Right atrium auricular region (tissue), 2 donors: ENCODE measurements at places on chromosomes 11 and 22. TPM values are rescaled to one million over a fixed set of nuclear protein-coding genes. Genes with fewer than 3 reads are reported as not detected.

DNA sequence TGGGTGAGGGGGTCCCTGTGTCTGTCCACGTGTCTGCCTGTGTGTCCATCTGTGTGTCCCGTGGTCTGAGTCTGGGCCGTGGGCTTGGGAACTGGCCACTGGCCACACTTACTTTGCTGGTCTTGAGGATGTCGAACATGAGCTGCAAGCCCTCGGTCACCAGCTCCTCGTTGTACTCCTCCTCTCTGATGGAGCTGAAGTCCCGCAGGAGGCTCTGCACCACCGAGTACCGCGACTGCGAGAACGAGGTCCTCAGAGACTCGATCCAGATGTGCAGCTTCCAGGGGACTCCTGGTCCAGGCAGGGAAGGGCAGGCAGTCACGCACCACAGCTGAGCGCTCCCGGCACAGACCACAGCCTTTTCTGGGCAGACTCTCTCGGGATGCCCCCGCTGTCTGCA lies 55.4 kb downstream of the NAT10 start:
- no peak for DNase-seq

DNA sequence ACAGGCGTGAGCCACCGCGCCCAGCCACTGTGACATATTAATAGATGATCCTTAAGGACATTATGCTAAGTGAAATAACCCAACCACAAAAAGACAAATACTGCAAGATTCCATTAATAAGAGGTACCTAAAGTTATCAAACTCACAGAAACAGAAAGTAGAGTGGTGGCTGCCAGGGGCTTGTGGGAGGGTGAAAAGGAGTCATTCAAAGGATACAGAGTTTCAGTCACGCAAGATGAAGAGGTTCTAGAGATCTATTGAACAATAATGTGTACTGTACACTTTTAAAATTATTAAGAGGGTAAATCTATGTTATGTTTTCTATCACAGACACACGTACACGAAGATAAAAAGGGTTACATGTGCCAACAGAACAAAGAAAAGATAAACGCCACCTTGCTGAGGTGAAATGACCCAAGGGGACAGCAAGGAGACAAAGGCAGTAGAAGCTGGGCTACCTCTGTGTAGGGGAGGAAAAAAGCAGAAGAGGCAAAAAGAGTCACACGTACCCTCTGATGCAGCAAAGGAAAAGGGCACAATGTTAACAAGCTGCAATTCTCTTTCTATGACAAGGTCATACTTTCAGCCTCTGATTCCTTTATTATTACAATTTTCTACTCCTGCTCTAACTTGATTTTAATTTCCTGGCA lies 65.3 kb downstream of the AMBRA1 start:
- no peak for DNase-seq

The TH gene
- total RNA-seq, result not detected

DNA sequence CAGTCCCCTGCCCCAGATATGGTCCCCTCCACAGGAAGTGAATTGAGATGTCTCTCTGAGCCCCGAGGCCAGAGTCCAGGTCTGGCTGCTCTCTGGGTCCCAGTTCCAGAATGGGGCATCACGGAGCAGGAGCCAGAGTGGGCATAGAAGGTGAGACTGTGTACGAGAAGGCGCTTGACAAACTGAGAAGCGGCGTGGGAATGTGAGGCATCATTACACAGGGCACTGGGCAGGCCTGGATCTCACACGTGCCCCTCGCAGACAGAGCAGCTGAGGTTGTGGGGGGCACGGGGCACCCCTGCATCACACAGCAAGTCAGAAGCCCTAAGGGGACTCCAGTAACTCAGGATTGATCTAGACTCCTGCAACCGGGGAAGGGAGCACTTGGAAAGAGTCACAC lies 9.2 kb downstream of the STARD10 start:
- no peak for DNase-seq

The OR52I1 gene
- total RNA-seq, result not detected

DNA sequence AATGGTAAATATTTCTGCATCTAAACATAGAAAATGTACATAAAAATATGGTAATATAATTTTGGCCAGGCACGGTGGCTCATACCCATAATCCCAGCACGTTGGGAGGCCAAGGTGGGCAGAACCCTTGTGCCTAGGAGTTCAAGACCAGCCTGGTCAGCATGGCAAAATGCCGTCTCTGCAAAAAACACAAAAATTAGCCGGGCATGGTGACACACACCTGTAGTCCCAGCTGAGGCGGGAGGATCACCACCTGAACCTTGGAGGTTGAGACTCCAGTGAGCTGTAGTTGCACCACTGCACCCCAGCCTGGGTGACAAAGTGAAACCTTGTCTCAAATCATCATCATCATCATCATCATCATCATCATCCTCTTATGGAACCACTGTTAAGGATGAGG lies 230.6 kb upstream of the NCAM1 start:
- DNase-seq, result no peak

DNA sequence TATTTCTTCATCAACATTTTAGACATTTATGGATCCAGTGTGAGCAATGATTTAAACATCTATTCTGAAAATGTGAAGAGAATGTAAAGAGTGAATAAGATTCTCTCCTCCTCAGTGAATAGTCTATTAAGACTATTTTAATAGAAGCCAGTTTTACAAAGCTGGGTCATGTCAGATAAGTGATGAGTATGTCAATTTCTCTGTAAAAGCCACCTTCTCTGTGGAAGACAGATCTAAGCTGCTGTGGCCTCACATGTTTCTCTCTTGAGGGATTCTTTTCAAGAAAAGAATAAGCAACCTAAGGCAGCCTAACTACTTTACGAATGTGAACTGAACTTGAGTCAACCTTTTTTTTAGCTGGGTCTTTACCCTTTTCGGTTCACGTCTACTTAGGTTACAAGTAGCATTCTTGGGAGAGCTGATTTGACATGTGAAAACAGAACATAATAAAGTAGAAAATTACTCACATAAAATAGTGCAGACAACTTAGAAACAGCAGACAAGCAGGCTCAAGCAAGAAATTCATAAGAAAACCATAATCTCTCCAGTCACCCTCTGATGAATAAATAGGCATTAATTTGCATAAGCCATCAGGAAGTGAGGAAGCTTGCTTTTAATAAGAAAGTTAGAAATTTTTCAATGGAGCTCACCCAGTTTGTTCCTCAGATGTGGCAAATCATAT lies 9.9 kb downstream of the CTSC start:
- DNase-seq, result no peak

The SOX6 gene
- total RNA-seq, result 14.3 TPM

The APLNR gene
- total RNA-seq, result 6.3 TPM

DNA sequence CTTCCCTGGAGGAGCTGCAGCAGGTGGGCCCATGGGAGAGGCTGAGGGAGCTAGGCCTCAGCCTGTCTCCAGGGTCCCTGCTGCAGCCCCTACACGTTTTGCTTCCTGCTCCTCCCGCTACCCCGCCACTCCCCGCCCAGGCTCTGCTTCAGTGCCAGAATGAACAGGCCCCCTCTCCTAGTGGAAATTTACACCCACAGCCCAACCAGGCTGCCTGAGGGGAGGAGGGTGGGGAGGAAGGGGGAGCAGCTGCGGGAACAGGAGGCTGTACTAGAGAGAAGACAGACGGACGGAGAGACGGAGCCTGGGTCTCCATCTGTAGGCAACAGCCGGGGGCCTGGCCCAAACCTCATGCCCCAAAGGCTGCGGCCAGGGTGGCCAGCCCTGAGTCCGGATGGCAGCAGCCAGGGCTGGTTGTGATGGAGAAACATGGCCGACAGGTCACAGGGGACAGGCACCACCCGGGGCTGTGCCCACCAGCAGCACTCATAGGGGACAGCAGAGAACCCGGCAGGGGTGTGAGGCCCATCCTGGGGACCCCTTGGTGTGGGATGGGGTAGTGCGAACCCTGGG lies 20.6 kb downstream of the FLRT1 start:
- no peak for DNase-seq

The UBQLNL gene
- total RNA-seq, result 0.30 TPM

The C11orf52 gene
- total RNA-seq, result 1.5 TPM
